Anterior cingulate cortex (tissue), 58 donors: ENCODE measurements at places on chromosomes 2 and 18.

- no peak for DNase-seq
Observed at GRCh38 chr2:159164457-159164911, 122.0 kb downstream of the WDSUB1 start.

GRCh38 chr2:81513328-81513727, 1208.8 kb upstream of the LRRTM1 start:
- no peak for DNase-seq

- no peak for DNase-seq
Observed at GRCh38 chr2:84641021-84641420, 124.7 kb downstream of the DNAH6 start.

- no peak for DNase-seq
Observed at GRCh38 chr18:63368611-63369010, 1.6 kb upstream of the KDSR start.

GRCh38 chr2:153197402-153198386, 280.9 kb downstream of the RPRM start:
- DNase-seq = no peak

- no peak for DNase-seq
Observed at GRCh38 chr2:16960579-16960978, 294.9 kb upstream of the CYRIA start.

DNA sequence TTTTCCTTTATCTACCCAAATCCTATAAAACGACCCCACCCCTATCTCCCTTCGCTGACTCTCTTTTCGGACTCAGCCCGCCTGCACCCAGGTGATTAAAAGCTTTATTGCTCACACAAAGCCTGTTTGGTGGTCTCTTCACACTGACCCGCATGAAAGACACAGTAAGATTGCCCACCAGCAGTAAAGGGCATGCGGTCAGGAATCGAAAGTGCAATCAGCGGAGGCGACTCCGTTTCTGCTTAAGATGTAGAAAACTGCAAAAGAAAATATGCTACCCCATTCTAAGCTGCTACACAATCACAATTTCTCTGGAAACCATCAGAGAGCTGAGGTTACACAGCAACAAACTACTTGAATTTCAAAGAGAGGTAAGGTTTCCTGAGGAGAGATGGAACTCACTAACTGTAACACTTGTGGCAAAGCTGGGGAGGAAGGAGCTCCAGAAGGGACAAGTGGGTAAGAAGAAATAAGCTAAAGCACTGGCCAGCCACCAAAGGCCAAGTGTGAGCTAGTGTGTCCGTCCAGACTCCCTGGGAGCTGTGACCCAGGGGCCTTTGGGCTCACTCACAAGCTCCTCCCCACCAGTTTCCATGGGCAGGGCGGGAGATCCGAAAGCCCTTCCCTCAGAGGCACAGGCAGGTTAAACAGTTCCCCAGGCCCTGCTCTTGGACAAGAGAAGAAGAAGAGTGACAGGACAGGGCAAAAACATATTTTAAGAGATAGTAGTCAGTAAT, 72.8 kb upstream of the TGFA start:
- DNase-seq = no peak

DNA sequence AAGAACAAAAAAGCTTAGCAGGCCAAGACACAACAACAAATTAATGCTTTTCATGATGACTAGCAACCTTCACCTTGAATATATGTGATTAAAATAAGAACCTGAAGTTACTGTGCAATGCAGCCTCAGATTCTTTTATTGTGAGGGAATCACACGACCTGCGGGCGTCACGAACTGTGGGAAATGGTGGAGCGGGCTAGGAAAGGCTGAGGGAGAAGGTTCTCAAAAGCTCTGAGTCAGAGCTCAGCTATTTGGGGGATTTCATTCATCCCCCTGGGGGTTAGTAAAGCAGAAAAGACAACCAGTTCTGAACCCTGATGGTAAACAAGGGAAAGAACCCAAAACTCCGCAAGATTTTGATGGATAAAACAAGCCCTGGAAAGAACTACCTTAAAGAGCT, 89.3 kb upstream of the NCKAP5 start:
- no peak for DNase-seq

DNA sequence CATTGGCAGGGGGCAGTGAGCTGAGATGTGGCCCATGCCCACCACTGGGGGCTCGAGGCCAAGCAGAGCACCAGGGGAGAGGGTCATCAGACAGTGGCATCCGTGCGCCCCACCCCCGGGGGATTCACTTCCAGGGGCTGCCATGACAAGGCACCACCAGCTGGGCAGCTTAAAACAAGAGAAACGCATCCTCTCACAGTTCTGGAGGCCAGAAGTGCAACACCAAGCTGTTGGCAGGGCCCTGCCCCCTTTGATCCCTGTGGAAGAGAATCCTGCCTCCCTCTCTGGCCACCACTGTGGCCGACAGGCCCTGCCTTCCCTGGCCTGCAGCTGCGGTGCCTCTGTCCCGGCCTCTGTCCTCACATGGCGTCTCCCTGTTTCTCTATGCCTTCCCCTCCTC, 187.7 kb upstream of the ID2 start:
- no peak for DNase-seq

- DNase-seq = no peak
Observed at GRCh38 chr2:34738691-34739090, 1139.6 kb upstream of the FAM98A start.

- no peak for DNase-seq
Observed at GRCh38 chr2:3727397-3728045, 24.1 kb downstream of the DCDC2C start.

DNA sequence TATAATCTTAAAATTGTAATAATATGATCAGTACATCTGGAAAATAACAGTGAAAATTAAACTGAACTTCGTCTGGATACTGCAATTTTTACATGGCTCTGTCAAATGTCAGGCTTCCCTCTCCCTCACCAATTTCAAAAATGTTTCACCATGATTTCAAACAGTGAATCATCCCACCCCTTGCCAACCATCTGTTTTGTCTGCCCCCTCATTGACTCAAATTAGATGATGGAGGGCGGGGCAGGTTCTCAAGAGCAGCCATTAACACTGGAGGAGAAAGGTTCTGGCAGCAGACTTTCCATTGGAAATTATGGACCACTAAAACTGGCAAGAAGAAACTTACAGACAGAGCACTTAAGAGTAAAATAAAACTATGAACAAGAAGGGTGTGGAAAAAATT, 1195.7 kb upstream of the ZEB2 start:
- DNase-seq = no peak

GRCh38 chr2:30412047-30412683, 34.9 kb upstream of the LCLAT1 start:
- no peak for DNase-seq
